NK-92 treated with Interleukin-12 subunit alpha and Interleukin-12 subunit beta, amount 100 ng/mL, for 24 hours (cell line): ENCODE measurements at places on chromosomes 4 and X.

DNA sequence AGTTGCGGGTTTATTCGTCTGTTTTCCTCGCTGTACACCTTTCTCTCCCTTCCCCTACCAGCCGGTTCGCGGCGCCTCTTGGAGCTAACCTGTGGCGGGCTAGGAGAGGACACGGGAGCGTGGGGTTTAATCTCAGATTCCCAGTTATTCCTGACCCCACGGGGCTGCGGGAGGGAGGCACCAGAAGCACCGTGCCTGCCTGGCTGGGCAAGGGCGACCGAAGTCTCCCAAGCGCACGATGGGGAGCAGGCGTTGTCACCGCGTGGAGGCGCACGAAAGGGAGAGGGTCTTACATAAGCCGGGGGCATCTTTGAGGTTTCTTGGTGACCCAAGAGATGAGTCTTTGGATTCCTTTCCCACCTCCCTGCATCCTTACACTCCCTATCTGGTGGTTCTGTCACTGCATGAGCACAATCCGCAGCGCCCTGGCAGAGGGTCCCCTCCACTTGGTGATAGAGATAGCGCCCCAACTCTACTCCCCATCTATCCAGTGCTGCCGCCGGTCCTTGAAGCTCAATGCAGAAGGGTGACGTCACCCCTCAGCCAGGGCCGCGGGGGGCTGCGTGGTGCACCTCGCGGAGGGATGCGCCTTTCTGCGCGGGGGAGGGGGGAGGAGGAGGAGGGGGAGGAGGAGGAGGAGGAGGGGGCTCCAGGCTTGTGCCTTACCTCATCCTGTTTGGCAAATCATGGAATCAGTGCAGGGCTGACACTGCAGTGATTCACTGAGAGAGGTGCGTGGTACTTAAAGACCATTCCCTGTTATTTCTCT is 793 bp downstream of the TSPAN7 start:
- no peak for DNase-seq

GRCh38 chrX:28651186-28651585 is 63.9 kb downstream of the IL1RAPL1 start:
- DNase-seq: no peak

DNA sequence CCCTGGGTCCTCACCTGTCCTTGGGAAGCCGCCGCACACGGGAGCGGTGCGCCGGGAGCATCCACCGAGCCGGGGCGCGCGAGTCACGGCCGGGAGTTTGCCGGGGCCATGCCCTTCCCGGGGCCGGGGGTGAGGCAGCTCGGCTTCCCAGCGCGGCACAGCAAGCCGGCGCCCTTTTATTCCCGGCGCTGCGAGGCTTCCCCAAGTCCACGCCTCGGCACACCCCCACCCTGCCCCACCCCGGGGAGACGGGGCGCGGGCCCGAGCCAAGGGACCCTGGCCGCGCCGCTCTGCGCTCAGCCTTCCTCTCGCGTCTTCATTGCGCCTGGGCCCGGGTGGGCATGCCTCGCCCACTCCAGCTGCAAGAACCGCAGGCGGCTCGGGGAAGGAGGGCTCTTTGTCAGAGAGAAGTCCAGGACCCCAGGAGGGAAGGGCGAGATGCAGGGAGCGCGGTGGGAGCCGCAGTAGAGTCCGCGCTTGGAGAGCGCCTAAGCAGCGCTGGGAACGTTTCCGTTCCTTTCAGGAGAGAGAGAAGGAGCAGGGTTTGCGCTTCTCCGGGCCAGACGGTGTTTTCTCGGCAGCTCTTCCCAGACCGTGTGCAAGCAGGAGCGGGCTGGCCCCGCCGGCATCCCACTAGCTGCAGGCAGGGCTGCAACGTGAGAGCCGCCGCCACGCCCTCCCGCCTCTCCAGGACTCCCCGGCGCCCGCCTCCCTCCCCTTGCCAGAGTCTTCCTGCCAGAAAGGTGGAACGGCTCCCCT is at the start of gene MXRA5:
MXRA5 (minus strand) TSS at position 152 of the 759 bp plus-strand sequence. CDS start 2,819 bp downstream, outside the sequence.
- DNase-seq: no peak

DNA sequence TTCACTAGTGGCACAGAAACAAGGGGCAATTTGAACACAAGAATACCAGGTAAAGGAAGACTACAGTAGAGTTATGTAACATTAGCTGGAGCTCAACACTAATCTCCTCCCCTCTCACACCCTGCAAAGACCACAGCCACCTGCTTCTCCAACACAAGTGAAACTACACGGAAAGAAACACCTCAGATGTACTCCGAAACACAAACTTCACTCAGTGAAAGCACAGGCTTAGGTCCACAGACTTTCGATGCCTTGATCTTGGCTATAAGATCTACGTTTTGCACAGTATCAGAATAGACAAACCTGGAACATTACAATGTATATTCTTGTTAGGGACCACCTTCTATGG is 7.6 kb downstream of the ACSL1 start:
- DNase-seq: no peak

DNA sequence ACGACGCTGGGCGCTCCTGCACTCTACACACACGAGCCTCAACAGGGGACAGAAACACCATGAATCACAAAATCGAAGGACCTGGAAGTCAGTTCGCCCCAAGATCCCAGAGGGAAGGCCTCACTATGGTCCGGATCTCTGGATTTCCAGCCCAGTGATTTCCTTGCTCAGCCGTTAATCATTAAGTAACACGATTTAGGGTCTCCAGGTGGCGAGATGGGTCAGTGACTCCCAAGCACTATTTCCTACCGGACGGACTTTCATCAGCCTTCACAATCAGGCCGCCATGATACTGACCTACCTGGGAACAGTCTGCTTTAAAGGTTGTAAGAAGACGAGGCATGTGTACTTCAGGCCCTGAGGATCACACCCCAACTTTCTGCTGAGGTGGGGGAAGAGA is 63.7 kb downstream of the FAT1 start:
- DNase-seq: no peak

GRCh38 chrX:4622486-4623167 is 909.2 kb upstream of the PRKX start:
- DNase-seq: no peak

DNA sequence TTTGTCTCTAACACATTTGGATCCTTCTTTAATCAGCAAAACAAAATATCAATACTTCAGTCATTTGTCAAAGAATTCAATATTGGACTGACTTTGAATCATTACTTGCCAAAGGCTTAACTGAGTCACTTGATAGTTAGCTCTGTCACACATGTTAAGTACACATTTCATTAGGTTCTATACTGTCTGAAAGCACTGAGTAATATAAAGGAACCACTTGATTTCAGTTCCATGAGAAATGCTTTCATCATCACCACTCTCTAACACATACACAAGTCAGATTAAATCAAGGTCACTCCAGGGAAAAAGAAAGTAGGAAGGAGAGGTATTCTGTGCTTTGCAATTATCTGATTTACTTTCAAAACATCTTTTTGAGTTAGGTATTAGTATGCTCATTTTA is 1233.1 kb downstream of the C4orf33 start:
- no peak for DNase-seq

DNA sequence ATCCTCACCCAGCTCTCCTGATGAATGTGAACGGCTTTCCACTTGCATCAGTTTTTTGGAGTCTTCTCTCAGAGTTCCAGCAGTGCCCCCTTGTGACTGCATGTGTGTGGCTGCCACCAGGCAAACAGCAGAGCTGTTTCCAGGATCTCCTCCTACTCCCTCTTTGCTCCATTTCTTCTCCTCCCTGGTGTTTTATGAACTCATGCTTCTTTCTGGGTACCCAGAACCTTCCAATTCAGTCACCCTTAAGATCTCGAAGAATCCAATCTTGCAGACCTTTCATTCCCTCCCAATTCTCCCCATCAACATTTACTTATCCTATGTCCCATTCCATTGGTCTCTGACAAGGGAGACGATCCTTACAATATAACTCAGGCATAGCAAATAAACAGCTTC is 6.8 kb upstream of the TCEANC start:
- DNase-seq: no peak

GRCh38 chr4:38743866-38744265 is 38.9 kb downstream of the TLR10 start:
- DNase-seq: no peak

GRCh38 chr4:77697860-77698590 is 92.4 kb downstream of the CXCL13 start:
- DNase-seq: no peak

- DNase-seq: no peak
Observed at GRCh38 chrX:16606142-16606720, 43.7 kb upstream of the S100G start.

GRCh38 chrX:101602077-101602476 is 15.7 kb downstream of the ARMCX6 start:
- no peak for DNase-seq

DNA sequence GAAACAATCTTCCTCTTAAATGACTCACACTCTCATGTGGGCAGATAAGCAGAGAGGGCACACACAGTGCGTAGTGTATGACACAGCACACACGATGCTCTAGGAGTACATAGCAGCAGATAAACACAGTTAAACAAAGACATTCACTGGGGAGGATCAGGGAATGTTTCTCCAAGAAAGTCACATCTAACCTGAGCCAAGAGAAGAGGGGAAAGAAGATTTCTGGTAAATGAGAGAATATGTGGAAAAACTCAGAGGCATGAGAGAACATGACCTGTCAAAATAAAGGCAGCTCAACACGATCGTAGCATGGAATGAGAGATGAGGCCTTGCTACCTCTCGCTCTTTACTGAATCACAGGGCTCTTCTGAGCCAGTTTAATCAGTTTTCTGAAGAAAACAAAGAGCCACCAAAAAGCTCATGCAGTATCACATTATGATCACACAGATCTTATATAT is 251.0 kb downstream of the ANK2 start:
- DNase-seq: no peak

GRCh38 chrX:16695079-16695676 is 17.3 kb downstream of the CTPS2 start:
- DNase-seq: no peak

GRCh38 chr4:81808011-81808672 is 336.4 kb upstream of the RASGEF1B start:
- no peak for DNase-seq

DNA sequence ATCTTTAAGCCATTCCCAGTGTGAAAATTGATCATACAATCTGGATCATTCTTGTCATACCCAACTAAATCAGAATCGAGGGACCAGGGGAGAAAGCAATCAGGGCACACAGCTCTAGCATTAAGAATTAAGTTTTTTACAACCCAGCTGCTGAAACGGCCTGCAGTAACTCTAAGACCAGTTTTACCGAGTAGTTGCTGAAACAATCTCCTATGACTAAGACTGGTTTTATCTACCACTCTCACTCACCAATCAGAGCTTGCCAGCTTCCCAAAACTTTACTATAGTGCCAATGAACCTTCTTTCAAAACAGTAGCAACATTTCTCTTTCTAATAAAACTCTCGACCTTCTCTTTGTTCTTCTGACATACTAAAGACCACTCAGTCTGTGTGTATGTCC is 2.8 kb upstream of the SAP30 start:
- DNase-seq: no peak

GRCh38 chr4:169996379-169997240 is 29.6 kb downstream of the MFAP3L start:
- DNase-seq: no peak

DNA sequence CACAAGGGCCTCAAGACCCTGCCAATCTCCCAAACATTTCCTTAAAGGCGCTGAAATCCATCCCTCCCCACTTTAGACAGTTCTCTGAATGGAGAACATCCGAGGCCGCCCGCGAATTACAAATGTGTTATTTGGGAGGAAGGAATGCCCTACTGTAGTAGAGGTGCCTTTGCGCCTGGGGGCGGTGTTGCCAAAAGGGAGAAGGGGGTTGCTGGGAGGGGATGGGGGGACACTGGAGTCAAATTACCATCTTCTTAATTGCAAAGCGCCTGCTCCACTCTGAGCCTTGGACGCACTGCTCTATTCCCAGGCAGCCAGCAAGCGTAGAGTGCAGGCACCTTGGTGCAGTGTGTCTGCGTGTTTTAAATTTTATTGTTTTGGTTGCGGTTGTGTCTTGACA is 2.7 kb downstream of the TMEM255A start:
- no peak for DNase-seq

DNA sequence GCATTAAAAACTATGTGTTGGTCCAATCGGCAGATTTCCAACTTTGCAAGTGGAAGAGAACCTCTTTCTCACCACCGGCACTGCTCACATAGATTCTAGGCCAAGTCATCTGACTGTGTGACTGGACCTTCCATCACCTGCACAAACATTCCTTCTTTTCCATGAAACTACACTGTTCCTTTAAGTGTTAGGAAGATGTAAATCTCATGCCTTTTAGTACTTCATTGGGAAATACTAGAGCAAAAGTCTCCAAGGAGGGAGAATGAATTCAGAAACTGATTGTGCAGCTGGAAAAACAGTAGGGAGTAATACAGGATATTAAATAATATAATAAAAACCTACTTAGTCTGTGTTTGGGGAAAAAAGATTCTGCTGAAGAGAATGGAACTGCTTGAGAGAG is 238.2 kb downstream of the GPC3 start:
- no peak for DNase-seq

GRCh38 chr4:57943682-57944081 is 833.5 kb upstream of the IGFBP7 start:
- DNase-seq: no peak
